ENCODE measurements at places on chromosomes 5 and 9. TPM values are rescaled to one million over a fixed set of nuclear protein-coding genes. Genes with fewer than 3 reads are reported as not detected.

DNA sequence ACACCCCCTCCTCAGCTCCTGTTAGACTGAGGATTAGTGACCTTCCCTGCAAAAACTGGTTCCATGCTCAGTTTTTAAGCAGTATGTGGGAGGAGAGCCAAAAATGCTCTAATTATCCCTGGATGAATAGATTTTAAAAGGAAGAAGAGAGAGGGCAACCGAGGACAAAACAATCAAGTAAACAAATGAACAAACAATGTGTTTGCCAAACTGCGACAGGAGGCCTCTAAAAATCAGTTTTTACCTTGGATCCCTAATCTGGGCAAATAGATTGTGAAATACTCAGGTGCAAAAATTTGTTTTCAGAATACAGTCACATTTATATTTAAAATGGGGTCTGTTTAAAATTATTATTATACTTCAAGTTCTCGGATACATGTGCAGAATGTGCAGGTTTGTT is 8.5 kb downstream of the TAL2 start:
- H3K36me3 ChIP-seq = no peaks in the 10 kb centered on the region
- H3K4me3 ChIP-seq = no peak overlapping the region
- no peaks in the 10 kb centered on the region for H3K27me3 ChIP-seq
- no peak overlapping the region for H3K27ac ChIP-seq
- DNase-seq = no peak

DNA sequence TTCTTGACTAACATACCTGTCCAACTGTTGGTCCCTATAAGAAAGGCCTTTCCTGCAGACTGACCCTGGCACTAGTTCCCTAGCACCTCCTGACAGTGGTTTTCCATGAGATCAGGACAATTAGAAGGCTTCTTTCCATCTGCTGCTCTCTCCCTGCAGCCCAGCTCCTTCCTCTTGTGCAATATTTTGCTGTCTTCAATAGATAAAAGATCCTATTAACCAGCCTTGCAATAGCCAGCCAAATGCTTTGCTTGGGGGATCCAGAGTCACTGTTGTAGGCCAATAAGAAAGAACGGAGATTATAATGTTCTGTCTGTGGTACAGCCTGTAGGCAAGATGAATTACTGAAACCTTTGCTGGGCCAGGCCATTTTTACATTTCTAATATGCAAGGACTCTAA is 18.4 kb upstream of the NME5 start:
- no peaks in the 10 kb centered on the region for H3K27me3 ChIP-seq
- no peak for DNase-seq
- H3K4me1 ChIP-seq = no peaks in the 10 kb centered on the region
- no peak overlapping the region for H3K27ac ChIP-seq
- no peaks in the 10 kb centered on the region for H3K36me3 ChIP-seq

DNA sequence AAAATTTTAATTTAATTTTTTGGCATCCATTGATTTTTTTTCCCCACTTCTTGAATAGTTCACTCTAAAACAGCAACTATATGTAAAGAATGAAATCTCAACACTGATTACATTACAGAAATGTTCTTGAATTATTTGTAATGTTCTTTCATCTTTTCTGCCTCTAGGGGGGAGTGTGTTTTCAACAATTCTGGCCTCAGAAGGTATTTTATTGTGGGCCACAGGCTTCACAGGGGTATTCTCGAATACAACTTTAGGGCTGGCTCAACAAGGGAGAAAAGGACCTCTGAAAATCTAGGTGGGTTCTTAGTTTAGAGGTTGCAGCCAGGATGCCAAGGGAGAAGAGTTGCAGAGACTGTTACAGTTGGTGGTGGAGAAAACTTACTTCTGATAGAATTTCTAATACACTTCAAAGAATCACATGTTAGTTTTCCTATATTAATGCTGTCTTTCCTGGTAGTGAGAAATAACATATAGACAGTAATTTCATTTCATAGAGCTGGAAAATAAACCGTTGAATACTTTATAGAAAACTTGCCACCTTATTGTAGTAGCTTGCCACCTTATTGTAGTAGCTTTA is 3.6 kb upstream of the NPR3 start:
- H3K36me3 ChIP-seq = no peaks in the 10 kb centered on the region
- H3K27ac ChIP-seq = no peak overlapping the region
- H3K4me1 ChIP-seq = peaks cover 4% of the 10 kb centered on the region
- H3K4me3 ChIP-seq = no peak overlapping the region
- no peaks in the 10 kb centered on the region for H3K27me3 ChIP-seq

GRCh38 chr9:90165281-90165680 is 477.3 kb downstream of the DIRAS2 start:
- H3K4me3 ChIP-seq = no peak overlapping the region
- no peaks in the 10 kb centered on the region for H3K4me1 ChIP-seq
- DNase-seq = no peak
- H3K36me3 ChIP-seq = no peaks in the 10 kb centered on the region
- no peaks in the 10 kb centered on the region for H3K27me3 ChIP-seq
- H3K27ac ChIP-seq = no peak overlapping the region

GFPT2 gene
- 41.5 TPM for total RNA-seq

FGF18 gene
- total RNA-seq = 1.3 TPM

DNA sequence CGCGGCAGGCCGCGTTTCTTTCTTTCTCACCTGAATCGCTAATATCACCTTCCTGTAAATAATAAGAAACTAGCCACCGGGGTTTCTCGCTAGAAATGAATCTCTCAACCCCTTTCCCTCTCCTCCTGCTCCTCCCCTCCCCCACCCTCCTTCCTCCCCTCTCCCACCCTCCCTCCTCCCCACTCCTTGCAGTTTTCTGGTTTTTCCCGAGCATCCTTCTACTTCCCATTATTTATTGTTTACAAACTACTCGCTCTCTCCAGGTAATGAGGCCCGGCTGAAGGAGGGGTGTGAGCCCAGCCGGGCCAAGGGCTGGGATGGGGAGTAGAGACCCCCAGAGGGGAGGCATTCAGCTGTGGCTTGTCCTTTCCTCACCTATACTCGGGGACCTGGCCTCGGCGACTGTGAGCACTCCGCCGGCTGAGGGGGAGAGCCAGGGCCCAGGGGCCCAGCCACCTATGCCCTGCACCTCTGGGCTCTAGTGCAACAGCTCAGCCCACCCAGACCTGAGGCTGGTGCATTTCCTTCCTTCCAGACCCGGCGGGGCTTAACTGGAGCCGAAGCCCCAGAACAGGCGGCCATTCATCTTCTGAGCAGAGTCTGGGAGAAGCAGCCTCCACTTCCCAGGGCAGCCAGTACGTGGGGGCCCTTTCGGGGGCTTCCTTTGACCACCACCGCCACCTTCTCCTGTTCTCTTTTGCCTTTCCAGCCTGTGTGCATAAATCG is 2.1 kb upstream of the IRX4 start:
- H3K36me3 ChIP-seq = no peaks in the 10 kb centered on the region
- H3K27ac ChIP-seq = no peak overlapping the region
- no peaks in the 10 kb centered on the region for H3K27me3 ChIP-seq
- peaks cover 4% of the 10 kb centered on the region for H3K4me1 ChIP-seq
- DNase-seq = no peak

DNA sequence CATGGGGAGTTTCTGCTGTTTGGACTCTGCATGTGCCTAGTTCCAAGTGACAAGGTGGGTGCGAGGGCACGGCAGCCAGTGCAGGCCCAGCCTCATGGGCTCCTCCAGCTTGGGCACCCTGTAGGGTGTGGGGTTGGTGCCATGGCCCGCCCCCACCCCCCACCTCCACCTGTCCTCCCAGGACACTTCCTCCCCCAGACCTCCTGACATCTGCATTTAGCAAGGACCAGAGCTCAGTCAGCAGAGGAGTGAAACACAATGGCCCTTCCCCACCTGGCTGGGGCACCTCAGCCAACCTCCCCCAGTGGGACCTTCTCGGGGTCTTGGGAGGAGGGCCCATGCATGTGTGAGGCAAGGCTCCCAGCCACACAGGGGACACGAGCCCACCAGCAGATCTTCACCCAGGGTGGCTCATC is 1.9 kb upstream of the NKD2 start:
- H3K4me3 ChIP-seq = no peak overlapping the region
- H3K4me1 ChIP-seq = peaks cover 6% of the 10 kb centered on the region
- no peak overlapping the region for H3K27ac ChIP-seq

DNA sequence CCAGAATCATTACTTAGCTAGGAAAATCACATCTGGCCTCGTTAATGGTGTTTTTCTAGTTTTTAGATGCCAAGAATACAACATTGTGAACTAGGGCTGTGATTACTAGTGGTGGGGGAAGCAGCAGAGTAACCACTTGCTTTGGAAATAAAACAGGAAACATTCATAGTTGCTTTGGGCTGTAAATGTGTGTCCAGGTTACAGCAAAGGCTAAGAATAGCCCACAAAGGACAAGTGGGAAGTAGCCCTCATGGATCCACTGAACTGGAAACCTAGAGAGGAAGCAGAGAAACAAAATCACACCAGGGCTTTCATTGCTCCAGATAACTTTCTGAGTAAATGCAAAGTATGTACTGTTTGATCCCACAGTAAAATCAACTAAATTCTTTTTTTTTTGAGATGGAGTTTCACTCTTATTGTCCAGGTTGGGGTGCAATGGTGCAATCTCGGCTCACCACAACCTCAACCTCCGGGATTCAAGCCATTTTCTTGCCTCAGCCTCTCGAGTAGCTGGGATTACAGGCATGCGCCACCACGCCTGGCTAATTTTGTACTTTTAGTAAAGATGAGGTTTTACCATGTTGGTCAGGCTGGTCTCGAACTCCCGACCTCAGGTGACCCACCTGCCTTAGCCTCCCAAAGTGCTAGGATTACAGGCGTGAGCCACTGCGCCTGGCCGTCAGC is 56.2 kb upstream of the TNFSF15 start:
- no peak overlapping the region for H3K4me3 ChIP-seq
- no peaks in the 10 kb centered on the region for H3K4me1 ChIP-seq
- no peak overlapping the region for H3K27ac ChIP-seq
- DNase-seq = no peak
- H3K36me3 ChIP-seq = no peaks in the 10 kb centered on the region

SLC36A3 gene
- total RNA-seq = not detected

- DNase-seq = peak; percentile 67
- no peak overlapping the region for H3K27ac ChIP-seq
- H3K27me3 ChIP-seq = no peaks in the 10 kb centered on the region
- peak overlapping the region; percentile 94 for H3K4me3 ChIP-seq
- peaks cover 13% of the 10 kb centered on the region for H3K4me1 ChIP-seq
- no peaks in the 10 kb centered on the region for H3K36me3 ChIP-seq
These were observed 1.1 kb downstream of the RELL2 start for GRCh38 chr5:141637767-141638419.

Data from ovary (tissue), 10 donors.